Activated T-cell treated with anti-CD3 and anti-CD28 coated beads, Interleukin-2, amount 50 U/mL, for 48 hours (primary cell): ENCODE measurements at places on chromosomes 16 and 17.
A peak's percentile ranks its signal among the peaks of the same experiment; 100 is the strongest.

DNA sequence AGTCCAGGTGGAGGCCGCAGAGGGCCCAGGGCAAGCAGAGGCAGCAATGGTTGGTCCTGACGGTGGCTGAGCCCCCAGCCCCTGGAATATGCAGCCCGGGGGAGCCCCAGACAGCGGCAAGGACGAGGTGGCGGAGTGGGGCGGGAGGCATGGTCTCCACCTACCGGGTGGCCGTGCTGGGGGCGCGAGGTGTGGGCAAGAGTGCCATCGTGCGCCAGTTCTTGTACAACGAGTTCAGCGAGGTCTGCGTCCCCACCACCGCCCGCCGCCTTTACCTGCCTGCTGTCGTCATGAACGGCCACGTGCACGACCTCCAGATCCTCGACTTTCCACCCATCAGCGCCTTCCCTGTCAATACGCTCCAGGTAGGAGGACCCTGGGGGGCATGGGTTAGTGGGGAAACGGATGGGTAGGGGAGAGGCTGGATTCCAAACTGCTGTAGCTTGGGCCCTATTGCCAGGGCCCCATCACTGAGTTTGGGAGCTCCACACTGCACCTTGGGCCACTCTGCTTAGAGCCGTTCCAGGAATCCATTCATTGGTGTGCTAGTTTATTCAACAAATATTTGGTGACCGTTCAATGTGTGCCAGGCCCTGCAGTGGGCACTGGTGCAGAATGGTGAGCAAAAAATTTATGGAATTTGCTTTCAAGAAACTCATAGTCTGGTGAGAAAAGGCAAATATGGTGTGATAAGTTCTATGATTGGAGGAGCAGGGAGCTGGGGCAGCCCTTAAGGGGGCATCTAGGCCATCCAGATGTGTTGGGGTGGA is 3.8 kb downstream of the RASL10B start:
- DNase-seq, result no peak

DNA sequence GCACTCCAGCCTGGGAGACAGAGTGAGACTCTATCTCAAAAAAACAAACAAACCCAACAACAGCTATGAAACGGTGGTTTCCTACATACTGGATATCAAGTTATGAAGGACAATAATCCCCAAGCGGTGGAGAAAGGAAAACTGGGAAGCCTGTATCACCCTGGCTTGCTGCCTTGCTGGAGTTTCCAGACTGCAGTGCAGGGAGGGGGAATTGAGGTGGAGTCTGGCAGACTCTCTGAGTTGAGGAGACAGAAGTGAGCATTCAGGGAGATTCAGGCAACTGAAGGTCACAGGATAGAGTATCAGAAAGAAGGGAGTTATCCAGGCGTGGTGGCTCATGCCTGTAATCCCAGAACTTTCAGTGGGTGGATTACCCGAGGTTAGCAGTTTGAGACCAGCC is 11.9 kb downstream of the QRICH2 start:
- DNase-seq, result no peak

DNA sequence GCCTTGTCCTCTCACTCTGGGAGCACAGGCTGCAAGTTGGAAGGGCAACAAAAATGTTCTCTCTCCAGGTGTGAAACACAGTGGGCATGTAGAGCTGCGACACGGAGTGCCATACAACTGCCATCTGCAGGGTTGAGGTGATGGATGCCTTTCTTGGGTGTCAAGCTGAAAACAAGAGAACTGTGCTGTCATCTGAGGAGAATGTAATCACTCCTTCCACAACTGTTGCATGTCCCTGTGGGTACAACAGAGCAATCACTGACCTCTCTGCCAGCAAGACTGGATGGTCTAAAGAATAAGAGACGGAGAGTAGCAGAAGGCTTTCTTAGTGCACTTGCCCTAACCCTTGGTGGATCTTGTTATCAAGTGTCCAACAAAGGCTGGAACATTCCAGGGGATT is 29.2 kb downstream of the SLFN11 start:
- DNase-seq, result no peak

DNA sequence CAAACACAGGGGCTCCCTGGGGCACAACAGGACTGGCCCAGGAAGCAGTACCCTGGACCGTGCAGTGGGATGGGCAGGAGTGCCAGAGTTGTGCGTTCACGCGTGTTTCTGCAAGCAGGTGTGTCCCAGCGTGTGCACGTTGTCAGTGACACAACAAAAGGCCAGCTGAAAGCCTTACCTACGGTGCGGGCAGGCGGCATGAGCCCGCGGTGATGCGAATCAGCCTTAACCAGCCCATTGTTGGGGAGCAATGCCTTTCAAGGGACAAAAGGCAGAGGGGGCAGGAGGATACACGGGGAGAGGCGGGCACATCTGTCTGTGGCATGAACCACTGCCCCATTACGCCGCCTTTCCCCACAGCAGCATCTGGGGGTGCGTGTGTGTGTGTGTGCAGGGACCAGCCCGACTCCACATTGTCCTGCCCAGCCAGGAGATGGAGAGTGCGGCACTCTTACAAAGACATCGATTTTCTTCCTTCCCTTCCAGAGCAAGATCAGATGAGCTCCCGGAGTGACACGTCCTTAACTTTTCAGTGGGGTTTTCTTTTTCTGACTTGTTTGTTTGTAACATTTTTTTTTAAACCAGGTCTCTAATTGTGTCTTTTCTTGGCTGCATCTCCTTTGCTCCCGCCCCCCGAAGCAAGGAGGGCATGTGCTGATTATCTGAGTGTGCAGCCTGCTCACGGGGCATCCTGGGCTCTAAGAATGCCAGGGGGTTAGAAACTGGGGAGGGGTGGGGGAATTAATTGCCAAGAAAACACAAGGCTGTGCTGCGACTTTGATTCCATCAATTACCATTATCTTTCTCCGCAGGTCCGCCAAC is 158.1 kb downstream of the ZNF423 start:
- DNase-seq, result no peak

DNA sequence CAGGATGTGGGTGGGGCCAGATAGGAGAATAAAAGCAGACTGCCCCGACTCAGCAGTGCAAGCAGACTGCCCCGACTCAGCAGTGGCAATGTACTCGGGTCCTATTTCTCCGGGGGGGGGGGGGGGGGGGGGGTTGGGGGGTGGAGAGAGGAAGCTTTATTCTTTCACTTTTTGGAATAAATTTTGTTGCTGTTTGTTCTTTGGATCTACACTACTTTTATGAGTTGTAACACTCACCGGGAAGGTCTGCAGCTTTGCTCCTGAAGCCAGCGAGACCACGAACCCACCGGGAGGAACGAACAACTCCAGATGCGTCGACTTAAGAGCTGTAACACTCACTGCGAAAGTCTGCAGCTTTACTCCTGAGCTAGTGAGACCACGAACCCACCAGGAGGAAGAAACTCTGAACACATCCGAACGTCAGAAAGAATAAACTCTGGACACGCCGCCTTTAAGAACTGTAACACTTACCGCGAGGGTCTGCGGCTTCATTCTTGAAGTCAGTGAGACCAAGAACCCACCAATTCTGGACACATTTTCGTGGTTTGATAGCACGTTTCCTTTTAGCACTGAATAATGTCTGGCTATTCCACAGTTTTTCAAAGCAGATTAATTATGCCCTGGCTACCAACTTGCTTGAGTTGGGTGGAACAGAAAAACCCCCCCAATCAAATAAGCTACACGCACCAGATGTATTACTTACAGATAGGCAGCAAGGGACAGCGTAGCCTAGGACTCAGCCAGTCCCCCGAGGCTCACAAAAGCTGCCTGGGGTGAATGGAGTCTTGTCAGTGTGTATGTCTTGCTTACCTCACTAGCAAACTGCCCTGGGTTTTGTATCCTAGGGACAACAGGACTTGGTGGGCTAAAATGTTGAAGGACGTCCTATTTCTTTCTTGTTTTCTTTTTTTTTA is 11.9 kb downstream of the FZD2 start:
- no peak for DNase-seq

- DNase-seq, result no peak
Observed at GRCh38 chr17:66775271-66775670, 59.6 kb upstream of the CACNG5 start.

DNA sequence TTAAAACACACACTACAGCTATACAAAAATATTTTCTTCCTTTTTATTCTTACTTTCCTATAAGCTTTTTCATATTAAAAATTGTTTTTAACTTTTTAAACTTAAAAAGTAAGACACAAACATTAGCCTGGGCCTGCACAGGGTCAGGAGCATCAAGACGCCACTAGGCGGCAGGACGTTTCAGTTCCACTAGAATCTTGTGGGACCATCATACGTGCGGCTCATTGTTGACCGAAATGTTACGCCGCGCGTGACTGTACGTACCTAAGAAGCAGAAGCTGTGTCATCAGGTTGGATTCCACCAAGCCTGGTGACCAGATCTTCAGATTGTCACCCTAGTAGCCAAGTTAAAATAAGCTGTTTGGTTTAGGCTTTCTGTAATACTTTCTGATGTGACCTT is 47.1 kb downstream of the USP10 start:
- DNase-seq, result no peak

DNA sequence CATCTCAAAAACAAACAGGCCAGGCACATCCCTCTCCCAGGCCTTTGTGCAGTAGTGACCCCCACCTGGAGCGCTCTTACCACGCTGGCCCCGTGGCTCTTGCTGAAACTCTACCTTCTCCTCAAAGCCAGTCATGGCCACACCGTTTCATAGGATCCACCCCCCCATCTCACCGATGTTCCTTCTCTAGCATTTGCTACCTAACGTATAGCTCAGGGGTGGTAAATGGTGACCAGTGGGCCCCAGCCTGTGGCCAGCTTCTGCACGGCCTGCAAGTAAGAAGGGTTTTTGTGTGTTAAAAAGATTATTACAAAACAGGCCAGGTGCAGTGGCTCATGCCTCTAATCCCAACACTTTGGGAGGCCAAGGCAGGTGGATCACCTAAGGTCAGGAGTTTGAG is 43.8 kb downstream of the RMI2 start:
- DNase-seq, result no peak

- DNase-seq, result peak; percentile 38
Observed at GRCh38 chr17:57086069-57086930, 1.3 kb downstream of the AKAP1 start.

DNA sequence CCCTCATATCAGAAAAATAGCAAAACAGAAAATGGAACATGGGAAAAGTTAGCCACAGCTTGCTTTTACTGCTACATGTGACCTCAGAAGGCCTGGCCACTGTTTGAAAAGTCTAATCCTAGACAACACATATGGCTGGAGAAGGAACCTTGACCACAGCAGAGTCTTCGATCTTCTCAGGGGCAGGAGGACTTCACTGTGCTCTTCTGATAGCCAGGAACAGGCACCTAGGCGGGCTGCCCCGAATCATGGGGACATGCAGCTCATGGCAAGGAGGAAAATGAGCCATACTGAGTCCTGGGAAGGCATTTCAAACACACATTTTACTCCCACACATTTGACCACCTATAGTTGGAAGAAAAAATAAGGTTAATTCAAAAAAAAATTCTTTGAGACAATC is 31.1 kb upstream of the ADORA2B start:
- no peak for DNase-seq

- DNase-seq, result no peak
Observed at GRCh38 chr17:55434721-55435120, 13.1 kb upstream of the MMD start.

- no peak for DNase-seq
Observed at GRCh38 chr17:54992797-54993639, 24.5 kb downstream of the STXBP4 start.

DNA sequence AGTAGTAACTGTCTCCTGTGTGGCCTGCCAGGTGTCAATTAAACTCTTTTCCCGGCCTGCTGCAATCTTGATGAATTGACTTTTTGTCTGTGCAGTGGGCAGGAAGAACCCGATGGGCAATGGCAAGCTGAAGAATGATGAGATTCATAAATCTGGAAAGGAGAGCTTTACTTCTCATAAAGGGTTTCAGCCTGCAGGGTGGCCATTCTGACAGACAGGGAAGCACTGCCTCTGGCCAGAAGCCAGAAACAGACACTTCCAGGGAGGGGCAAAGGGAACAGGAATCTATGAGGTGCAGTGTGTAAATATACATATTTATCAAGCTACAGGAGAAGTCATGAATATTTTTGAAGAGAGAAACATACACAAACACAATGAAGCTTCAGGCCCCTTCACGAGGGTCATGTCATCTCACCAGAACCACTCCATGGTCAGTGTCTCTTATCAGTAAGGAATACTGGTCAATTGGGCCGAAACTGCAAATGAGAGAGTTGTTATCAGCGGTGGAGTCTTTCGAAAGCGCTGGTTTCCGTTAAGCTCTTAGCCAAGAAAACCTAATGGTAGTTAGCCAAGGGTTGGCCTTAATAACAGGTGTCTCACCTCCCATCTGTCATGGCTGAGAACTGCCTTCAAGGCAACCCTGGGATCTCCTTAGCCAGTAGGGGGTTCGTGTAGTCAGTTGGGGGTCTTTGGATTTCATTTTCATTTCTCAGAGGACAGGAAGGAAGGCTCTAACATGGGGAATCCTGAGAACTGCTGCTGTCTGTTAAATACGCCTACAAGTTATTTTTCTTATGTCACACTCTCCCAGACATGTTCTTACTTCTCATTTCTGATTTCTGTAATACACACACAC is 1.2 kb upstream of the NARF start:
- DNase-seq, result no peak

DNA sequence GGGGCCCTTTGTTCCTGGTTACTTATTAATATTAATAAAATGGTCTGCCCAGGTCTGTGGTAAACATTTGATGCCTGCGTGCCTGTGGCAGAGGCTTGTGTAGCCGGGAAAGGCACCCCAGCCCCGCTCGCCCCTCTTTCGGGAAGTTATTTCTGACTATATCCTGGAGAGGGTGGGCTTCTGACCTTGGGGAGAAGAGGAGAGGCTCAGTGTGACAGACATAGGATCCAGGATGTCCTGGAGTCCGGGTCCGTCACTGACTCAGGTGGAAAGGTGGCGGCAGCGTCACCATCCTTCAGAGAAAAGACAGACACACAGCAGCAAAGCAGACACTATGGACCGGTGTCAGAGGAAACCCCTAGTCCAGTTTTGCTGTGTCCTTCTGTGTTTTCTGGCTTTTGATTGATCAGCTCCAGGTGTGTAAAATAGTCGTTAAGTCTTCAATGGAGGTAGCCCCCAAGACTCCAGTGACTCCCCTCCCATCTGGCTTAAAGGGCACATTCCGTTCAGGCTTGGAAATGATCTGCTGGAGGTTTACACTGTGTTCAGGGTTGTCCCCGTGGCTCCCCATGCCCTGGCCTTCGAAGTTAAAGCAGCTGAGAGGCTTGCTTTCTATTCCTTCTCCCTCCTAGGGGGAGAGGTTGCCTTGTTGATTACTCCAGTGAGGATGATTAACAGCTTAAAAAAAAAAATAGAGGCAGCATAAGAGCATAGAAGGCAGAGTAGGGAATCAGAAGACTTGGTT is 81.6 kb downstream of the CCDC182 start:
- DNase-seq, result no peak

- no peak for DNase-seq
Observed at GRCh38 chr16:9647981-9648701, 534.1 kb downstream of the GRIN2A start.

- DNase-seq, result peak; percentile 68
Observed at GRCh38 chr16:58501242-58502131, 1.5 kb downstream of the NDRG4 start.

DNA sequence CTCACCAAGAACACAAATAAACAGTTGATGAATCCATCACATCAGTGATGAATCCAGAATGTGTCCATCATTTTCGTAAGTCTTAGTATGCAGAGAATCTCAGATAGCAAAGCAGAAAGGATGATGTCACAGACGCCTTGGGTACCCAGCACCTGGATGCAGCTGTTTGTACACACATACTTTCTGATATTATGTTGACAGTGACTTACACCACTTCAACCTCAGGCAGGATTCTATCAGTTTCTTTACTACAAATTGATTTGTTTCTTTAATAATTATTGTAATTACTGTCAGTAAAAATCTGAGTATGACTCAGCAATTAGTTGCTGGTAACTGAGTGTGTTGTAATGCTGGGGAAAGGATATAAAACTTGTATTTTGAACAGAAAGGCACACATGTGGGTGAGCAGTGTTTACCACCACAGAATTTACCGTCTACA is 159.8 kb downstream of the RPTOR start:
- DNase-seq, result no peak
